NCI-H1417 (cell line): ENCODE measurements at places on chromosomes 4 and X.

- DNase-seq = peak; percentile 55
These were observed 97.4 kb downstream of the COL4A5 start for GRCh38 chrX:108537005-108537404.

DNA sequence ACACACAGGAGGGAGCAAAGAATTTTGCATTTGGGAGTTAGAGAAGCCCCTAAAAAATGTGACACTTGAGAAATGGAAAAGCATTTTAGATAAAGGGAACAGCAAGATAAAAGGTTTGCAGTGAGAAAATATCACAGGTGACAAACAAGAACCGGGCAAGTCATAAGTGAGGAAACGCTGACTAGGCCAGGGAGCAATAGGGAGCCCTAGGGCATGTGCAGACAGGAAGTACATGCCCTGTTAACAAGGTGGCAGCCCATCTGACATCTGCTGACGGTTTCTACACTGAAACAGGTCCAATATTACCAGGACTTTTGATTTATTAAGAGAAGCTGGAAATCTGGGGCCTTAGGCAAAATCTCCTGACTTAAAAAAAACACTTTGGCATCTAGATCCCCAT lies 4.0 kb upstream of the IL13RA1 start:
- no peak for DNase-seq

DNA sequence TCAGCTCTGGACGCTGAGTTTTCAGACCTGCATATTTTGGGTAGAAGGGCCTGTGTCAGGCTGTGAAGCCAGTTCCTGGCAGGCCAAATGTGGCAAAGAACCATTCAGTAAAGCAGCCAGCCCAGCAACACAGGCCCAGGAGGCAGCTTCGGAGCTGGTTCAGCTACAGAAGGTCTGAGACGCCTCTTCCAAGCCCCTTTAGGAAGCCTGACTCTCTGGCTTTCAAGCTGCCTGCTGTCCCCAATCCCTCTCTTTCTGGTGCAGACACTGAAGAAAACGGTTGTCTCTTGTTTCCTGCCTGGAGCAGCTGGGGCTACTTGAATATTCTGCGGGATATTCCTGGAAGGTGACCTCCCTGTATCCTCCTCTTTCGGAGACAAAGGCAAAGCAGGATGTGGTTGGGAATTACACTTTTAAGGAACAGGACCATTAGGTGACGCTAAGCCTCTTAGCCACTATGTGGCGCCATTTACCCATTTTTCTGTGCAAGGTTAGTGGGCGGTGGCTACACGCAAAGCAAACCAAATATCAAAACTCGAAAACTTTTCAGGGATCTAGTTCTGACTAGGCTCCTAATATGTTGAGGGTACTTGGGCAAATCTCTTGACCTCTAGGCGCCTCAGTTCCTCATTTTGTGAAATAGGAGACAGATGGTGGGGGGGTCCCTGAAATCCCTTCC lies 47.2 kb upstream of the LAS1L start:
- DNase-seq = peak; percentile 6

- no peak for DNase-seq
These were observed 162.0 kb downstream of the TRAM1L1 start for GRCh38 chr4:116923389-116923788.

DNA sequence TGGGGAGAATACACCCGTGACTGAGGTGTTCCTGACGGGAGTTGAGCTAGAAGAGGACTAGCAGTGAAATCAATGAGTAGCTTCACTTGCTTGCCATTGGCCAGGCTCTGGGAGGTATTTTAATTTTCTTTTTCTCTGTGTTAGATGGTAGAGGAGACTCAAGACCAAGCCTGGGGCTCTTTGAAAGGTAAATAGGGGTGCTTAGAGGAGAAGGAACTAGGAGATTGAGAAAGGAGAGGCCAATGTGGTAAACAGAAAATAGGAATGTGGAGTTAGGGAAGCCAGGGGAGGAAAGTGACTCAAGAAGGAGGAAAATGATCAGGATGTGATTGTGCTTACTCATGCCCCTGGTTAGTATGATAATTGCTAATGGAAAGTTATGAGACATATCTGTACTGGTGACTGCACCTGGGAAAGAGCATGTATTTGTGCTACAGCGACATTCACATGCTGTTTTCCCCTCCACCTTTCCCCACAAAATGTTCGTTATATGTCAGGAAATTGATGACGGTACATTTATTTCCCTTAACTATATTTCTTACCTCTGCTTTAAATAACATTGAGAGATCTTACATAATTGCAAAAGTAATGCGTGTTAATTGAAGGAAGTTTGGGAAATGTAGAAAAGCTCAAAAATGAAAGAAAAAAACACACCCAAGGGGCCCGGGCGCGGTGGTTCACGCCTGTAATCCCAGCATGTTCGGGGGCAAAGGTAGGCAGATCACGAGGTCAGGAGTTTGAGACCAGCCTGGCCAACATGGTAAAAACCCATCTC lies 16.9 kb upstream of the LRBA start:
- no peak for DNase-seq

DNA sequence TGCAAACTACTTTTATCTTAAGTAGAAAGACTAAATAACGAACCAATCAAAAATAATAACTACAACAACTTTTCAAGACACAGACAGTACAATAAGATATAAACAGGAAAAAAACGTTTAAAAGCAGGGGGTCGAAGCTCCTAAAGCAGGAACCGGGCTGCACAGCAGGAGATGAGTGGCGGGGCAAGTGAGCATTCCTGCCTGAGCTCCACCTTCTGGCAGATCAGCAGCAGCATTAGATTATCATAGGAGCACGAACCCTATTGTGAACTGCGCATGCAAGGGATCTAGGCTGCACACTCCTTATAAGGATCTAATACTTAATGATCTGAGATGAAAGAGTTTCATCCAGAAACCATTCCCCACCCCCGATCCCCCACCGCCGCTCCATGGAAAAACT lies 146.2 kb downstream of the TEX11 start:
- DNase-seq = no peak

- no peak for DNase-seq
These were observed 11.6 kb upstream of the CENPVL2 start for GRCh38 chrX:51694254-51694653.

GRCh38 chr4:22021106-22021505 lies 72.5 kb upstream of the KCNIP4 start:
- no peak for DNase-seq

GRCh38 chr4:7185487-7186030 lies 6.8 kb upstream of the SORCS2 start:
- no peak for DNase-seq

DNA sequence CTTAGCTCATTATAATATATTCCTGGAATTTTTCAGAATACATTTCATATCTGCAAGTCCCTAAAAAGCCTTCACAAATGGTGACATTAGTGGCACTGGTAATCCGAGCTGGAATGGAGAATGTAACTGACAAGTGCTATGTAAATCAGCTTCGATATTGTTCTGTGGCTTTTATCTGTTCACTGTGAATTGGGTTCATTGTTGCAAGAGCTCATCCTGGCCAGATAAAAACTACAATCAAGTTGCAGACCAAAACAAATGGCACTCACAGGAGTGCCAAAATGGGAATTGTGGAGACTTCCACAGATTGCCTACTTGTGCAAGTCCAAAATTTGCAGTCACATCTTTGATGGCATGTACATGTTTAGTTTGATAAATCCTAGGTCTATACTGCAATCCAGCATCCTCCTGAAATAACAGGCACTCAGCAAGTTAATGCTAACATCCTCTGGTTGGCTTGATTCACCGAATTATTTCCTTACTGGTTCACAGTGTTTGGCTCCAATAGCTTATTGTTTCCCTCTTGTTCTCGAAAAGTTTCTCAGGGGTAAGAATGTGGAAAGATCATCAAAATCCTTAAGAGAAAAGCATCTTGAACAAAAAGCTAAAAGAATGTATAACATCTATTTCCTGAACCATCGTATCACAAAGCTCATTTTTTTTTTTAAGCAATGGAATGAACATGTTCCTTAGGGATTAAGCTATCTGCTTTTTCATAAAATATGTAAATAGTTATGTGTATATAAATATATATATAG lies 904.9 kb downstream of the CENPC start:
- no peak for DNase-seq

- no peak for DNase-seq
These were observed 58.0 kb upstream of the ABCG2 start for GRCh38 chr4:88216395-88216794.

DNA sequence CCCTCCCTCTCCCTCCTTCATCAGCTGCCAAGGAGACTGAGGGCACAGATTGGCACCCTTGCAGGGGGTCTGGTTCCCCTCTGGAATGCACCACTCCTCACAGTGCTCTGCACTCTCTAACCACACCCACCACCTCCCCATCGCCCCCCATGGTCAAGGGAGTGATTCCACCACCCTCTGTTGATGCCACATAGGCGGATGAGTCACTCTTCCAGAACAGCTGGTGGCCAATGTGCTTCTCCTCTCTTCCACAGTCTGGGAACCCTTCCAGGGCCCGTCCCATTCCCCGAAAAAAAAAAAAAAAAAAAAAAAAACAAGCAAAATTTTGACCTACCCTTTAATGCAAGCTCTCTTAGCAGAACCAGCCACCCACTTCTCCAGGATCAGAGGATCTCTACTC lies 341.3 kb upstream of the KLF3 start:
- no peak for DNase-seq

DNA sequence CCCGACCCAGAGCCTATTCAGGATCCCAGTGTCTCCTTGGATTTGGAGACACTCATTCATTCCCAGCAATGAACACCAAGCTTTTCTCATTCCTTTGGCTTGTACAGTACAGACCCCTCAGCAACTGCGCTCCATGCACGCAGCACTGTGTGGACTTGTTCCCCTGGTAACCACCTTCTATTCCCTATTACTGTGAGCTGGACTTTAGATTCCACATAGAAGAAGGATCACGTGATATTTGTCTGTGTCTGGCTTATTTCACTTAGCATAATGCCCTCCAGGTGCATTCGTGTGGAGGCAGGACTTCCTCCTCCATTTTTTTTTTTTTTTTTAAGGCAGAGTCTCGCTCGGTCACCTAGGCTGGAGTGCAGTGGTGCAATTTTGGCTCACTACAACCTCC lies 106.4 kb downstream of the PHKA2 start:
- DNase-seq = peak; percentile 85

- DNase-seq = no peak
These were observed 21.8 kb upstream of the TNIP3 start for GRCh38 chr4:121185960-121186359.

GRCh38 chr4:36214735-36215485 lies 29.4 kb downstream of the ARAP2 start:
- no peak for DNase-seq

- DNase-seq = no peak
These were observed 1425.8 kb downstream of the PCDH7 start for GRCh38 chr4:32145987-32146386.

DNA sequence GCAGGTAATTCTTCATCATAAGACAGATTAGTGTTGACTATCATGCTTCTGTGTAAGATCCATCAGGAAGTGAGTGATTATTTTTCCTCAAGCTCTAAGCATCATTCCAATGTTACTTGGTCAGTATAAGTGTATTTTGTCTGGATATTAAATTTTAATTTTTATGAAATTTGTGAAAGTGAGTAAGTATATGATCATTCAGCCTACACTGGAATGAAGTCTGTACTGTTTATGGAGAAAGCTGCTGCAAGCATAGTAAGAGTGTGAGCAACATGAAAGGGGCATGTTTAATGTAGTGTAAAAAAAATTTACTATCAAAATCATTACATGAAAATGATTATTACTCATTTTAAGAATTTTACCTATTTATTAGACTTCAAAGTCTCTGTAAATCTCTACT lies 84.8 kb downstream of the IL15 start:
- DNase-seq = no peak

- no peak for DNase-seq
These were observed 249.4 kb downstream of the NDST4 start for GRCh38 chr4:114864060-114864459.
